NCI-H2171 treated with DMSO at 0.1 percent for 48 hours (cell line): ENCODE measurements at places on chromosomes 16 and 17.

GRCh38 chr17:41919840-41920579 lies 1.3 kb upstream of the ACLY start:
- peak; percentile 5 for DNase-seq

DNA sequence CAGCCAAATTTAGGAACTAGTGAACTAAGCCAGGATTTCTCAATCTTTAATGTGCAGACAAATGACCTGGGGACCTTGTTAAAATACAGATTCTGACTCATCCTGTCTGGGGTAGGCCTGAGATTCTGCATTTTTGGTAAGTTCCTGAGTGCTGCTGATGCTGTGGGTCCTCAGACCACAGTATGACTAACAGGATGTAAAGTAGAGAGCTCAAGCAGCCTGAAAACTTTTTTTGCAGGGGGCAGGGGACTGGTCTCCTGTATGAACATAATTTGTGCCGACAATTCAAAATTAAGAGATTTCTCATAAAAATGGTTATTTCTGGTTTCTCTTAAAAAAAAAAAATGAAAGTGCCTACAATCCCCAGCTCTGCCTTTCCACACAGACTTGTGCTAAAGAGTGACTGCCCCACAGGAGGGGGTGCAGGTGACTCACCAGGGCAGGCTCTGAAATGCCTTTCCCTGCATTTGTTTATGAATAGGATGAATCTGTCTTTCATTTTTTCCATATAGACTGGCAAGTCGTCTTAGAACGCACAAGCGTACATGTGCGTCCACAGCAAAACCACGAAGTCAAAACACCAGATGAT lies 271.5 kb downstream of the PHKB start:
- no peak for DNase-seq

- DNase-seq, result peak; percentile 32
Observed at GRCh38 chr17:73833775-73834488, 189.7 kb upstream of the SDK2 start.

DNA sequence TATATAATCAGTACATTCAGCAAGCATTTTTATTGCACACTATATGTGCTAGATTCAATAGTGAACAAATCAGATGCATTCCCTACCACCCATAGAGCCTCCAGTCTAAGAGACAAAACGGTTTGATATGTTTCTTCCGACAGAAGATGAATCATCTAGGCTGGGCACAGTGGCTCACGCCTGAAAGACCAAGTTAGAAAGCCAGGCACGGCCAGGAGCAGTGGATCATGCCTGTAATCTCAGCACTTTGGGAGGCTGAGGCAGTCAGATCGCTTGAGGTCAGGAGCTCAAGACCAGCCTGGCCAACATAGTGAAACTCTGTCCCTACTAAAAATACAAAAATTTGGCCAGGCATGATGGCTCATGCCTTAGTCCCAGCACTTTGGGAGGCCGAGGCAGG lies 18.3 kb upstream of the COPRS start:
- DNase-seq, result no peak

DNA sequence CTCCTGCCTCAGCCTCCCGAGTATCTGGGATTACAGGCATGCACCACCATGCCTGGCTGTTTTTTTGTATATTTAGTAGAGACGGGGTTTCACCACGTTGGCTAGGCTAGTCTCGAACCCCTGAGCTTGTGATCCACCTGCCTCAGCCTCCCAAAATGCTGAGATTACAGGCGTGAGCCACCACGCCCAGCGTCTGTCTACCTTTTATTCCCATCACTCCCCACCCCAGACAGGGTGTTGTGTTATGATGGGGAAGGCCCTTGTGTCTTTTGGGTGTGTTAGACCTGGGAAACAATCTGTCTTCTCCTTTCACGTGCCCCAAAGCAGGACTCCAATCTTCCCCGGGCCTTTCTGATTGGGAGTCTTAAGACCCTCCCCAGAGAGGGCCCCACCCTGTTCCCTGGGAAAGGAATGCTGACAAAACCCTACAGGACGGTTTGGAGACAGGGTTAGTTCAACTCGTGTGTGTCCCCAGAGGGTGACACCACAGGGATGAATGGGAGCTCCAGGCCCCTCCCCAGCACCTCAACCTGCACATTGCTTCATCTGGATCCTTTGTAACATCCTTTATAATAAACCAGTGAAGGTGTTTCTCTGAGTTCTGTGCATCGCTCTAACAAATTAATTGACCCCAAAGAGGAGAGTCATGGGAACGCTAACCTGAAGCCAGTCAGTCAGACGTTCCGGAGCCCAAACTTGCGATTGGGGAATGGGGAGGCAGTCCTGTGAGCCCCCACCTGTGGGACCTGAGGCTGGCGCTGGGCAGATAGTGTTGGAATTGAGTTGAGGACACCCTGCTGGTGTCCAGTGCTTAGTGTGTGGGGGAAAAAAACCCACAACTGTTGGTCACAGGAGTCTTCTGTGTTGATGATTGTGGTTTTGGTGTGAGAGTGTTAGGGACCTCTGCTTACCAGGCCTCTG lies 3.2 kb upstream of the ELOB start:
- no peak for DNase-seq
